HT1080 (cell line): ENCODE measurements at places on chromosomes 3 and 15. TPM values are rescaled to one million over a fixed set of nuclear protein-coding genes. Genes with fewer than 3 reads are reported as not detected.

- no peak for DNase-seq
Observed at GRCh38 chr3:4503050-4503449, 9.9 kb downstream of the ITPR1 start.

DNA sequence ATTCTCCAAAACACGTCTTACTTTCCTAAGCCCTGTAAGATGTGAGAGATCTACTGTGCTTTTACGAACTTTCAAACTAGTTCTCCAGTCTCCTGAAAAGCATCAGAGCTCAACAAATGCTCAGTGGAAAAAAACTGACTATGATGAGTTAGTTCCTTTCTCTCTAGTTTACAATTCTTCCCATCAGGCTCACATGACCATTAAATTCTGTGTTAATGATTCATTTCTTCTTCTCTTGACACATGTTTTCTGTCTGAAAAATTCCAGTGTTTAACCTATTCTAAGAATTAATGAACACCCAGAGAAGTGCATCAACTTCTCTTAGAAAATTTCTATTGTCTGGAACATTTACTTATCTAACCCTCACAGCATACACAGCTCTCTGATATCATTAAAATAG is 844.3 kb downstream of the SI start:
- no peak for DNase-seq

DNA sequence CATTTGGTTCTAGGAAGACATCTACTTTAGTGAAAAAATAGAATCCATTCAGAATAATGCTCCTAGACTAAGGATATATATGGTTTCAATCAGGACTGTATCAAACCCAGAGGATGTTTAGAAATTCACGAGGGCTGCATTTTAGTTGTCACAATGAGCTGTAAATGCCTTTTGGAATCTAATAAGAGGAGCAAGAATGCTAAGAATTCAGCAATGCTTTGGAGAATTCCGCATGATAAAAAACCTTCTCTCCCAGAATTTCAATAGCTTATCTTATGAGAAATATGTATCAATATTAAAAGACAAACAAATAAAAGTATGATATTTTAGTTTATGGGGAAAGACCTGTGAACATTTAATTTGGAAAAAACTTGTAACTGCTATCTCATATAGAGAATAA is 885.1 kb downstream of the ZPLD1 start:
- DNase-seq: no peak

EEF1AKMT4 gene
- total RNA-seq: 18.5 TPM in 2 replicates

PLAAT1 gene
- total RNA-seq: 8.1 and 9.3 TPM in 2 replicates

TUSC7 gene
- total RNA-seq: not detected in 2 replicates
